Lower lobe of right lung (tissue), 2 donors: ENCODE measurements at places on chromosomes 1 and 21. TPM values are rescaled to one million over a fixed set of nuclear protein-coding genes. Genes with fewer than 3 reads are reported as not detected.

- DNase-seq, result peak; percentile 65
These were observed 124.4 kb upstream of the CACYBP start for GRCh38 chr1:174875306-174875705.

GRCh38 chr1:37719572-37720195, 27.4 kb downstream of the CDCA8 start:
- no peak for DNase-seq

DNA sequence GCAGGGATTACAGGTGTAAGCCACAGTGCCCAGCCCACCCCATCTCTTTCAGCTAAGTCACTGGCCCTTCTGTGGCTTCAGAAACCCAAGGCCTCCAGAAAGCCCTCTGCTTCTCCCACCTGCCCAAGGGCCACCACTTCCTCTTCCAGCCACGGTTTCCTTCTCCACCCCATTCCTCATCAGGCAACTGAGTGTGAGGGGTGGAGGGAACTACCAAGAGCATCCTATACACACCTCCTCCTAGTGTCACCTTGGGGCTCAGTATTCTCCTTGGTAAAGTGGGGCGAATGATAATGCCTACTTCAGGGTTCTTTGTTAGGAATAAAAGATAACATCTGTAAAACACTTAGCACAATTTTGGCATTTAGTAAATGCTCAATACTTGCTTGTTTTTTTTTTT, 30.0 kb downstream of the KNCN start:
- no peak for DNase-seq

DNA sequence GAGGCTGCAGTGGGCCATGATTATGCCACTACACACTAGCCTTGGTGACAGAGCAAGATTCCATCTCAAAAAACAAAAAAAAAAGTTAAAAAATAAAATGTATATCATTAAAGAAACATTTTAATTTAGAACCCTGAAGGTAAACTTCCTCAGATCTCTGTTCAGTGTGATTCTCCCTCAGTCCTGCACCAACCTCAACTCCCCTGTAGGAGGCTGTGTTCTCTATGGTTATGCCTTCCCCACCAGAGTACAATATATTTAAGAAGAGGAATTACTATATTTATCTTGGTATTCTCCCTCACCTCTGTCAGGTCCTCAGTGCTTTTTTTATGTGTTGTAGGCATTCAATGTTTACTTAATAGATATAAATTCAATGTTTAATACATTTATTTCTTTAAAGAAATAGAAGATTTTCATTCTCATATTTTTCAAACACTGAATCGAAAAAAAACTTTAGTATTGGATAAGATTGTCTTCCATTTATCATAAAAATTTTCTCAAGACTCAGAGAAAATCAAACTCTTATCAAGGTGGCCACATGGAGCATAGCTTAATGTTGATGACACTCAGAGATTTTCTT, 4.8 kb upstream of the LRRC8B start:
- DNase-seq, result no peak

DNA sequence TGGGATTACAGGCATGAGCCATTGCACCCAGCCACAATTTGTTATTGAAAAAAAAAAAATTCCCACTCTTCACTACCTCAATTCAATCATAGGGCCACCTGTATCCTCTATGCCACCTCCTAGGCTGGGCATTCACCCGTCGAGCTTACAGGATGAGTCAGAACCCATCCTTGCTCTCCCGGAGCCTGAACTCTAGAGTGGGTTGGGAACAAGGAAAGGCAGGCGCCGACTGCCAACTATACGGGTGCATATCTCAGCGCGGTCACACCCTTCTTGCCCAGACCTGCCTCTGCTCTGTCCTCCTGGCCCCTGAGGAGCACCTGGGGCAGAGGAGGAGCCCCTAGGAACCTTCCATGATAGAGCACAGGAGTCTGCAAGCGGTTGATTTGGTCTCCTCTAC, 21.4 kb upstream of the LBR start:
- no peak for DNase-seq

GRCh38 chr1:15946571-15947381, 29.1 kb downstream of the ZBTB17 start:
- DNase-seq, result no peak

GRCh38 chr1:212722270-212722957, 22.8 kb upstream of the BATF3 start:
- DNase-seq, result no peak

The C4BPA gene
- total RNA-seq, result 65.2 TPM

The ADGRL4 gene
- total RNA-seq, result 18.8 TPM

The BOLA1 gene
- 11.5 TPM for total RNA-seq

The GJA8 gene
- total RNA-seq, result not detected

The RPE65 gene
- not detected for total RNA-seq

The CYP4A22 gene
- not detected for total RNA-seq

The AIDA gene
- 92.5 TPM for total RNA-seq

The AIRE gene
- not detected for total RNA-seq
